H9 (cell line): ENCODE measurements at places on chromosomes 6 and 20. TPM values are rescaled to one million over a fixed set of nuclear protein-coding genes. Genes with fewer than 3 reads are reported as not detected.

- no peak for DNase-seq
Observed at GRCh38 chr6:52641388-52641787, 29.5 kb upstream of the TMEM14A start.

DNA sequence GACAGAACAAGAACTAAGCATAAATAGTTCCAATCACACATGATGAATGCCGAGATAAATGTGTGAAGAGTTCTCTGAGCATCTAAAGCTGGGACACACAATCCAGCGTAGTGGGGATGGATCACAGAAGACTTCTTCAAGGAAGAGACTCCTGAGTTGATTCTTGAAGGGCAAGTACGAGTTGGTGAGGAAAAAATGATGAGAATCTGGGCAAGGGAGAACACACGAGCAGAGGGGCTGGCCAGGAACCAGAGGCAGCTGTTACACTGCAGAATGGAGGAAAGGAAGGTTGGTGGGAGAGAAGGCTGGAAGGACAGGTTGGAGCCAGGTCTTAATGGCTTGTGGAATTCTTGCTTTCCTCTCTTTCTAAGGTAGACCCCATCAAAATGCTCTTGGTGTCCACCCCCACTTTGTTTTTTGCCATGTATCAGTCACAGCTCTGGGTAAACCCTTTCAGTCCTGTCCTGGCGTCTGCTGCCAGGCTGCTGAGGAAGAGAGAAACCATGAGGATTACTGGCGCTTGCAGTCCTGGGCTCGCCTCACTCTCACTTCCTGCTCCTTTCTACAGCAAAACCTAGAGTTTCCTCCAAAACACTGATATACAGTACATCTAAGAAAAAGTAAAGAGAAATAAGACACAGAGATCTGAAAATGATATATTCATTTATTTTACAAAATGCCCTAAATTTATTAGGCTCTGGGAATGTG lies 127.6 kb upstream of the FAM184A start:
- no peak for DNase-seq

GRCh38 chr6:91710342-91710741 lies 1123.5 kb upstream of the MAP3K7 start:
- DNase-seq: no peak

GRCh38 chr20:11651138-11651537 lies 266.6 kb upstream of the BTBD3 start:
- DNase-seq: no peak

GRCh38 chr20:49344975-49345374 lies 67.1 kb upstream of the ZNFX1 start:
- no peak for DNase-seq

- DNase-seq: peak; percentile 1
Observed at GRCh38 chr20:1326031-1326930, 2.7 kb downstream of the SDCBP2 start.

- no peak for DNase-seq
Observed at GRCh38 chr6:113630738-113631535, 226.2 kb upstream of the MARCKS start.

DNA sequence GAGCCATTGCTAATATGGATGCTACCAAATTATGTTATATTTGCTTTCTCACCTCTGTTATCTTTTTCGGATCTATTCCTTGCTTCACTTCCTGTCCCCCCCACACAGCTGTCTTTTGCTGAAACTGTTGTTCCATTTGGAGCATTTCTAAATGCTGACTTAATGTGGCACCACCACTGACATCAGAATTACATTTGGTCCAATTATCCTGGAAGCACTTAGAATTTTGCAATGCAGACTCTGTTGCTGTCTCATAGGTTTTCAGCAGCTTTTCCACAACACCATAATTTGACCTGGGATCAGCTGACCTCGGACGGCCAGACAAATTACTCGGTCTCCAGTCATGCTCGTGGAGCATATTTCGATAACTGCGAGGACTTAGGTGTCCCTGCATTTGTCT lies 12.8 kb downstream of the KIAA0408 start:
- no peak for DNase-seq

- no peak for DNase-seq
Observed at GRCh38 chr20:48131581-48131980, 346.3 kb upstream of the SULF2 start.

DNA sequence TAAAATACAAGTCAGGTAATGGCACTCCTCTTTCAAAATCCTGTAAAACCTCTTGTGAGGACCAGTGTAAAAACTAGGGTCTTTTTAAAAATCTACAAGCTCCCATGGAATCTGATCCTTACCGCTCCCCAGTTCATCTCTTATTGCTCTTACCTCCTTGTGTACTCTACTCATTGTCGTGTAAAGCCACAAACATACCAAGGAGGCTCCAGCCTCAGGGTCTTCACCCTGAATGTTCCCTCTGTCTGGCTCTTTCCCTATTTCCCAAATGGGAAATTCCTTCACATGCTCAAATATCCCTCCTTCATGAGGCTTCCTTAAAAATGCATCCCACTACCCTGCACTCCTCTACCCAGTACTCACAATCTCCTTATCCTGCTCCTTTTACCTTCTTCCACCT lies 67.1 kb downstream of the TASP1 start:
- no peak for DNase-seq

DNA sequence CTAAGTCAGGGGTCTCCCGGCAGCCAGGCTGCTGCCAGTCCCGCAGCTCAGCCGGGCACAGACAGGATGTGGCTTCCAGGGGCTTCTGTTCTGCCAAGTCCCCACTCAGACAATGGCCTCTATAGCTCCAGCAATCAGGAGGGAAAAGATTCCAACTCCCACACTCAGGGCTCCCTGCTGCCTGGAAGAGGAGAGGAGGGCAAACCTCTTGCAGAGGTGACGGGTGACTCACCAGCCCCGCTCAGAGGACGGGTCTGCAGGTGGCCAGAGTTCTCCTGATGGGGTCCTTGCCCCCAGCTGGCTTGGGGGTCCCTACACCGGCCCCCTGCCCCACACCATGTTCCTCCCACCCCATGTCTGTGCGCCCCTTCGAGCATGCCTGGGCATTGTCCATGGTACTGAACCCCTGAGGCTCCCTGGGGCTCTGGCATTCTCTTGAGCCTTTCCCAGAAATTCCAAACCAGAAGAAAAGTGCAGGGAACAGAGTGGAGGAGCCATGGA lies 32.6 kb downstream of the NTSR1 start:
- DNase-seq: peak; percentile 62

DNA sequence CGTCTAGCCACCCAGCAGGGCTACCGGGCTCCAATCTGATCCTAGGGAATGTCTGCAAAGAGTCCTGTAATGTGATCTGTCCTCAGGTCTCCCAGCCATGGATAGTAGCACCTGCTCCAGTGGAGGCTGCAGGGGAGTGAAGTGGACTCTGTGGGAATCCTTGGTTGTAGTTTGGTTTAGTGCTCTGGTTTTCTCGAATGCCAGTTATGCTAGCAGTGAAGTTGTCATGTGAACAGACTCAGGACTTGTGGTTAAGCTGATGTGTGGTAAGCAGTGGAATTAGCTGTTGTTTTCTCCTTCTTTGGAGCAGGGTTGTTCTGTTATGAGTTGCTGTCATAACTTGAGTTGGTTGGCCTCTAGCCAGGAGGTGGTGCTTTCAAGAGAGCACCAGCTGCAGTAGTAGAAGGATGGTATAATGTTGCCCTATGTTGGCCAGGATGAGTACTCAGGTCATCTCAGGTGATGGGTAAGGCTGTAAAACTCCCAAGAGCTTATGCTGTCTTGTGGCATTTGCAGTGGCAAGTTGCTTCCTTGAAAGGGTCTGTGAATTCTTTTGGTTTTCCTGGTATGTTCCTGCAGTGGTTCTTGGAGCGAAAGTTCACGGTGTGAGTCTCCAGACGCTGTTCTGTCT lies 390.2 kb downstream of the UTRN start:
- DNase-seq: no peak

- DNase-seq: no peak
Observed at GRCh38 chr20:24842918-24843715, 106.0 kb upstream of the CST7 start.

DNA sequence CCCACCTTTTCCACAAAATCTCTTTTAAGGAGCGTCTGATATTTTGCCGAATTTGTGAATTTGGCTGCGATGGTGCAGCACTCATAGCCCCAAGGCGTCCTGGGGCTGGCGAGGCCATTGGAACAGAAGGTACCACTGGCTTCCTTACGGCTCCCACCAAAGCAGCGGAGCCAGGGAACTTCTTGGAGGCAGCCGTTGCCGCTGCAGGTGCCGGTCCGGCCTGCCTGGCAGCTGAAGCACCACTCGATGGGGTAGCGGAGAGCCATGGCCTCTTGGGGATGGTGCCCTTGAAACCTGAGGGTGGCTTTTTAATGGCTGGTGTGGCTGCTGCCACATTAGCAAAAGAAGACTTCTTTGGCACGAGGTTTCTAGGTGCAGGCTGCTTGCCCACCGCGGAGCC lies 29.8 kb downstream of the DIDO1 start:
- no peak for DNase-seq

GRCh38 chr6:44230034-44230675 lies 6.8 kb downstream of the SLC29A1 start:
- no peak for DNase-seq

- no peak for DNase-seq
Observed at GRCh38 chr20:1232286-1233111, 6.7 kb downstream of the RAD21L1 start.

DNA sequence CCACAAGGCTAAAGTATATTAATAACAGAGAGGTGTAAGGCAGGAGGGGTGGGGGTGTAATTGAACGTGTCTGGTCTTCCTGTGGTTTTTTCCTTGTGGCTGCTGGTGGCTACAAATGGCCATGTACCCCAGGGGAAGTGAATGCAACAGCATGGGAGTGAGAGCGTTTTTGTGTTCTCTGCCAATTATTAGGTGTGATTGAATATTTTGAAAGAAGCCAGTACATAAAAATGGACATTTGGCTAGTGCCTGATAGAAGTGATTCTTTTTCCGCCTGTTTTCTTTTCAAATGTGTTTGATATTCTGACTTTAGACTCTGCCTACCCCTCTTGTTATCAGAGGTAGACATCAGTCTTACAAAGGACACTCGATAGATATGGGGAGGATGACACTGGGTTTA lies 141.3 kb downstream of the PRL start:
- DNase-seq: no peak

DNA sequence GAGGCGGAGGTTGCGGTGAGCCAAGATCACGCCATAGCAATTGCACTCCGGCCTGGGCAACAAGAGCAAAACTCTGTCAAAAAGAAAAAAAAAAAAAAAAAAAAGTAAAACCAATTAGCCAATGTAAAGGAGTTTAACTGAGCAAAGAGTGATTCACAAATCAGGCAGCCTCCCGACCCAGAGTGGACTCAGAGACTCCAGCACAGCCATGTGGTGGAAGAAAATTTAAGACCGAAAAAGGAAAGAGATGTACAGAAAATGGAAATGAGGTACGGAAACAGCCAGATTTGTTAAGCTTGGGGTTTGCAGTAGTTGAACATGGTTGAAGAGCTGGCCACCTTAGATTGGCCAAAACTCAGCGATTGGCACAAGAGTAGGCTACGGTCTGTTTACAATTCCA lies 51.4 kb downstream of the ERMARD start:
- no peak for DNase-seq

GRCh38 chr20:37927410-37928095 lies 24.6 kb downstream of the VSTM2L start:
- no peak for DNase-seq

DNA sequence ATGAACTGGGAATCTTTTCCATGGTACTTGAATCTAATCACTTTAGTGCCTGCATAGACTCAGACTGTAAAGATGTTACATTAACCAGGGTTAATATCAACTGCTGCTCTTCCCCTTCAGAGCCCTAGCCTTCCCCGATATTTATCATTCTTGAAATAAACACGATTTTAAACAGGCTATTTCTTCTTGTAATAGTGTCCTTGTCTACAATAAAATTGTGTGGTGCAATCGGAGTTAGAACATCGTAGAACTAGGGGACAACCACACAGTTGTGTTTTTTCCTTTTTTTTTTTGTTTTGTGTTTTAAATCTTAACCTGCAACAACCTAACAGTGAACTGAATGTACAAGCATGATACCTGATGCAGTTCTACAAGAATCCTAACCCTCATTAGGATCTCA lies 4.5 kb downstream of the GJA1 start:
- no peak for DNase-seq

DNA sequence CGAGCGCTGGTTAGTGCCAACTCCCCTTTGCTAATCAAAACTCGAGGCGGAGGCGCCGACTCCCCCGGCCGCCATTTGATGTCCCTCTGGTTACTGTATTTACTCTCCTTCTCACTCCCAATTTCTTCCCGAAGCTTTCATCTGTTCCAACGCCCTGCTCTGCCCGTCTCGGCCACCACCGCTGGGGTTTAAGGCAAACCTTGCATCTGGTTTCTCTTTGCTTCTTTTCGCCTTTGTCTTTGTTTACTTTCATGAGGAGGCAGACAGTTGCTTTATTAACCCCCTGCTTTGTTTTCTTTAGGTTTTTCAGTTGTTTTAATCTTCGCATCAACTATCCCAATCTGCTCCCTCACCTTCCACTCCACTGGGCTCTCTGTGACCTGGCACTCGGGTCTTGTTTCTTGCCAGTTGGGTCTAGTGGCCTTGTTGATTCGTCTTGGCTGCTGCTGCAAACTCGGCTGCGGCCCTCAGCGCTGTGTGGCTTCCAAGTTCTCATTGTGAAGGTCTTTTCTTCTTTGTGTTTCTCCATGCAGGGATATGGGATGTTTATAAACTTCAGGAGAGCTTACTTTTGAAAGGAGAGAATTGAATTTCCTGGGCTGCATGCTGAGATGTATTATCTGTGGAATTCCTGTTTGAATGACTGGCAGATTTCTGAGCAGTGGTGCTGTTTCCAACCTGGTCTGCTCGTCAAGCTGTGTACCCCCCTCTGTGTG lies 155.1 kb downstream of the CDC5L start:
- peak; percentile 48 for DNase-seq

GRCh38 chr20:8790442-8791074 lies 278.3 kb upstream of the PLCB4 start:
- no peak for DNase-seq

- no peak for DNase-seq
Observed at GRCh38 chr6:117034971-117035370, 157.9 kb downstream of the RFX6 start.

DNA sequence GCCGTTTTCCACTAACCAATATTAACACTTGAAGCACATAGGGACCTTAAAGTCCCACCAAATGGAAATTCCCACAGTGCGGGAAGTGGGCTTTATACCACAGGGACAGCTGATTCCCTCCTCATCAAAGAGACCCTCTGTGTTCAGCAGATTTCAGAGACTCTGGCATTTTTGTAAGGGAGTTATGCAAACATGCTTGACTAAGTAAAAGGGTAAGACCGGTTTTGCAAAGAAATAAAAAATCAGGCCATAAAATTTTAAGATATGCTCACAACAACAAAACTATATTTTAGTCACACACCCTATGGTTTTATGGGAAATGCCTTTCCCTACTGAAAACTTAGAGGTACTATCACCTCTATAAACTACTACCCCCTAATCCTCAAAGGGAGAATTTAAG lies 45.4 kb upstream of the SPTLC3 start:
- no peak for DNase-seq

GRCh38 chr6:2384528-2384927 lies 139.1 kb upstream of the GMDS start:
- DNase-seq: no peak

- peak; percentile 79 for DNase-seq
Observed at GRCh38 chr20:21100578-21101452, 5.3 kb downstream of the LINC00237 start.

GRCh38 chr20:14950633-14951032 lies 613.2 kb upstream of the FLRT3 start:
- DNase-seq: no peak

The MCUR1 gene
- total RNA-seq: 32.0 and 35.4 TPM in 2 replicates

The PTK6 gene
- total RNA-seq: 0.44 and 0.46 TPM in 2 replicates

The MPIG6B gene
- not detected in 2 replicates for total RNA-seq

The KCNS1 gene
- total RNA-seq: 0.98 and 0.99 TPM in 2 replicates

The EPPIN gene
- total RNA-seq: not detected in 2 replicates

The CYP24A1 gene
- not detected in 2 replicates for total RNA-seq

The PSMA7 gene
- 332 and 337 TPM in 2 replicates for total RNA-seq

The COL9A3 gene
- total RNA-seq: 137 and 150 TPM in 2 replicates

The RFX6 gene
- not detected in 2 replicates for total RNA-seq

The ZC3H12D gene
- total RNA-seq: 0.07 and 0.15 TPM in 2 replicates

The NNAT gene
- 42.5 and 43.1 TPM in 2 replicates for total RNA-seq

The PROKR2 gene
- total RNA-seq: 0.44 and 0.46 TPM in 2 replicates
